CD8-positive, alpha-beta T cell (primary cell): ENCODE measurements at places on chromosomes 12 and 14. TPM values are rescaled to one million over a fixed set of nuclear protein-coding genes. Genes with fewer than 3 reads are reported as not detected.

The LBHD2 gene
- not detected for total RNA-seq

The PROX2 gene
- total RNA-seq, result 0.31 TPM

The COX8C gene
- not detected for total RNA-seq

The BEGAIN gene
- total RNA-seq, result 0.61 TPM

The RDH5 gene
- 5.5 TPM for total RNA-seq

The CDH24 gene
- 2.1 TPM for total RNA-seq
